ENCODE measurements at places on chromosomes 12 and 14.

DNA sequence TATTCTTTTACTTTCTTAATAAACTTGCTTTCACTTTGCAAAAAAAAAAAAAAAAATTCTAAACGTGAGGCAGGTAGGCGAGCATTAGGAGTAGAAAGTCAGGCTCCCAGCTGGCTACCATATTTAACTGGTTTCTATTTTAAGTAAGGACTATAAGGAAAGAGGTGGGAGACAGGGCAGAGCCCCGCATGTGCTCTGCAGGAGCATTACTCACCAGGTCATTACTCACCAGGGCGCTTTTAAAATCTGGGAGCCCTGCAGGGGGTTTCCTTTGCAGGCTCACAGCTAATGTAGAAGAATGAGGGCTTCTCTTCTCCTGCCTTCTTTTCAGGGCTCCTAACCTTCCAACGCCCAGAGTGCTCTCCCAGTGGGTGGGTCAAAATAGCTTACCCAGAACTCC, 14.0 kb upstream of the DPF3 start:
- peak overlapping the region; percentile 11 for H3K4me3 ChIP-seq
- no peak overlapping the region for H3K27ac ChIP-seq
- peaks cover 4% of the 10 kb centered on the region for H3K4me1 ChIP-seq
- DNase-seq = no peak
- no peaks in the 10 kb centered on the region for H3K36me3 ChIP-seq
- H3K27me3 ChIP-seq = no peaks in the 10 kb centered on the region

- no peak overlapping the region for H3K4me3 ChIP-seq
- no peak for DNase-seq
- H3K27me3 ChIP-seq = peaks cover 6% of the 10 kb centered on the region
- H3K27ac ChIP-seq = no peak overlapping the region
Observed at GRCh38 chr12:103596981-103597380, 9.9 kb downstream of the STAB2 start.

DNA sequence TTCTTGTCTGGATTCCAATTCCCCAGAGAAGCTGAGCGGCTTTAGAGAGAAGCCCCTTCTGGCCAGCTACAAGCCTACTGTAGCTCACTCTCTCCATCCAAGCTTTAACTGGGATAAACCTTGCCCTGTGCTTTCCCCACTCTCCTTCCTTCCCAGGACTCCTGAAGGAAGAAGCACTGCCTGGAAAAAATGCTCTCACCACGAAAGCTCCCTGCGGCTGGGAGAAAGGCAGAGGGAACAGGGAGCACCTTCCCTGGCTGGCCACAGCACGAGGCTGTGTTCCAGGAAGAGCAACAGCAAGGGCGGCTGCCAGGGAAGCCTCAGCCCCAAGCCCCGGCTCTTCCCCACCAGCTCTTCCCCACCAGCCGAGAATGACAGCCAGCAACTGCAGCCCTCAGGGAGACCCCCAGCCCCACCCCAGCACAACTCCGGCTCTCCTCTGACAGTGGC, 40.8 kb upstream of the PNMA1 start:
- H3K4me1 ChIP-seq = peaks cover 79% of the 10 kb centered on the region
- no peaks in the 10 kb centered on the region for H3K36me3 ChIP-seq
- peak overlapping the region; percentile 85 for H3K4me3 ChIP-seq

GRCh38 chr14:76894308-76894707, 68.1 kb downstream of the LRRC74A start:
- no peaks in the 10 kb centered on the region for H3K4me1 ChIP-seq
- H3K4me3 ChIP-seq = no peak overlapping the region
- H3K27me3 ChIP-seq = no peaks in the 10 kb centered on the region
- H3K27ac ChIP-seq = no peak overlapping the region

DNA sequence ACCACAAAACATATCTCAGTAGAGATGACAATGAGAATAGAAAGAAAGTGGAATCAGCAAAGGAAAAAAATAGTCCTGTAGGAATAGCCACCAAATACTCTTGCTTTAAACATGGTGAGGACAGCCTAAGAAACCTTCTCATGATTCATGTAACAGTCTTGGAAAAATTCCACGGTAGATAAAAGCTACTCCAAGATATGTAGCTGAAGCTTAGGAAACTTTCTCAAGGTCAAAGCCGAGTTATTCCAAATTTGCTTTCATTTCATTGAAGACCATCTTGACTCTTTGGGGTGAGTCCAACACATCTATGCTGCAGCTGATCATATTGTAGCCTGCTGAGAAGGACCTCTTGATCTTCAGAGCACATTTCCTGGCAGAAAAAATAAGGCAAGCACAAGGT, 157.6 kb downstream of the PAH start:
- H3K27me3 ChIP-seq = no peaks in the 10 kb centered on the region
- H3K36me3 ChIP-seq = no peaks in the 10 kb centered on the region
- no peak for DNase-seq
- no peaks in the 10 kb centered on the region for H3K4me1 ChIP-seq
- H3K4me3 ChIP-seq = no peak overlapping the region
- H3K27ac ChIP-seq = no peak overlapping the region
